DMS79 (cell line): ENCODE measurements at places on chromosomes 6 and 20.

DNA sequence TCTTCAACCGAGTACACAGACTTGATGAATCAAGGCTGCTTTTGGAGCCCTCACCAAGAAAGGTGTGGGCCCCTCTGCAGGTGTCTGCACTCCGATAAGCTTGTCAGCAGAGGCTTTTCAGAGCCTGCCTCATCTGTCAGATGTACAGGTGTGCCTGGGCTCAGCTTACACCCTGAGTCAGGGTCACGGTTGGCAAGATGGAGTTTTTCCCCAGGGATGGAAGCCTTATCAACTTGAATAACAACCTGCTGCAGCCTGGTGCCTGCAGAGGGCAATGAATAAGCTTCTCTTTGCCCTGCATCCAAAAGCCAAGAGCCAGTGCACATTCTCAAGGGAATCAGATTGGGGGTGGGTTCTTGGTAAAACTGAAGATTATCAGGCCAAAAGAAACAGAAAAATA, 427.1 kb downstream of the CD83 start:
- peak; percentile 58 for DNase-seq

- peak; percentile 61 for DNase-seq
Measured at GRCh38 chr6:113755449-113756289, 101.5 kb upstream of the MARCKS start.

GRCh38 chr20:7151676-7152470, 384.4 kb downstream of the BMP2 start:
- DNase-seq = no peak

- no peak for DNase-seq
Measured at GRCh38 chr6:149825292-149825691, 38.9 kb downstream of the LRP11 start.

GRCh38 chr20:7980332-7981046, 39.1 kb downstream of the TMX4 start:
- no peak for DNase-seq

GRCh38 chr6:148516217-148516616, 173.6 kb downstream of the SASH1 start:
- no peak for DNase-seq

DNA sequence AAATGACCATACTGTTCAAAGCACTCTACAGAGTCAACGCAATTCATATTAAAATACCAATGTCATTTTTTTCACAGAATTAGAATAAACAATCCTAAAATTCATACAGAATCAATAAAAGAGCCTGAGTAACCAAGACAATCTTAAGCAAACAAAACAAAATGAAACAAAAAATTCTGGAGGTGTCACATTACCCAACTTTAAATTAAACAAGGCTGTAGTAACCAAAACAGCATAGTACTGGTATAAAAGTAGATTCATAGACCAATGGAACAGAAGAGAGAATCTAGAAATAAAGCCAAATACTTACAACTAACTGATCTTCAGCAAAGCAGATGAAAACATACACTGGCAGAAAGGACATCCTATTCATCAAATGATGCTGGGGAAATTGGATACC, 346.9 kb upstream of the JAG1 start:
- no peak for DNase-seq

DNA sequence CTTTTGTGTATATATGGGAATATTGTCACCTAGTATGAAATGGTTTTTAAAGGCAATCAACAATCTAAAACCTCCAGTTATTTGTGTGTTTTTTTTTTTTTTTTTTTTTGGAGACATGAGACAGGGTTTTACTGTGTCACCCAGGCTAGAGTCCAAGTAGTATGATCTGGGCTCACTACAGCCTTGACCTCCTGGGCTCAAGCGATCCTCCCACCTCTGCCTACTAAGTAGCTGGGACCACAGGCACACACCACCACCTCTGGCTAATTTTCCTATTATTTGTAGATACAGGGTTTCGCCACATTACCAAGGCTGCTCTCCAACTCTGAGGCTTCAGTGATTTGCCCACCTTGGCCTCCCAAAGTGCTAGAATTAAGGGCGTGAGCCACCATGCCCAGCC, 349.9 kb downstream of the UTRN start:
- DNase-seq = no peak

DNA sequence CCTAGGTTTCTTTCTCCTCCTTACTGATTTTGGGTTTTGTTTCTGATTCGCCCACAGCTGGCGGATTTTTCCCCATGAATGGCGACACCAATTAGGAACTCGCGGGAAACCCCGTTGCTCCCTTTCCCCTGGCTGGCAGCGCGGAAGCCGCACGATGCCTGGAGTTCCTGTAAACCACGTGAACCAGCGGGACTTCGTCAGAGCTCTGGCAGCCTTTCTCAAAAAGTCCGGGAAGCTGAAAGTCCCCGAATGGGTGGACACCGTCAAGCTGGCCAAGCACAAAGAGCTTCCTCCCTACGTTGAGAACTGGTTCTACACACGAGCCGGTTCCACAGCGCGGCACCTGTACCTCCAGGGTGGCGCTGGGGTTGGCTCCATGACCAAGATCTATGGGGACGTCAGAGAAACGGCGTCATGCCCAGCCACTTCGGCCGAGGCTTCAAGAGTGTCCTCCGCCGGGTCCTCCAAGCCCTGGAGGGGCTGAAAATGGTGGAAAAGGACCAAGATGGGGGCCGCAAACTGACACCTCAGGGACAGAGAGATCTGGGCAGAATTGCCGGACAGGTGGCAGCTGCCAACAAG, 3.2 kb upstream of the SEC23B start:
- no peak for DNase-seq

GRCh38 chr6:23091795-23092194, 522.4 kb downstream of the HDGFL1 start:
- no peak for DNase-seq

DNA sequence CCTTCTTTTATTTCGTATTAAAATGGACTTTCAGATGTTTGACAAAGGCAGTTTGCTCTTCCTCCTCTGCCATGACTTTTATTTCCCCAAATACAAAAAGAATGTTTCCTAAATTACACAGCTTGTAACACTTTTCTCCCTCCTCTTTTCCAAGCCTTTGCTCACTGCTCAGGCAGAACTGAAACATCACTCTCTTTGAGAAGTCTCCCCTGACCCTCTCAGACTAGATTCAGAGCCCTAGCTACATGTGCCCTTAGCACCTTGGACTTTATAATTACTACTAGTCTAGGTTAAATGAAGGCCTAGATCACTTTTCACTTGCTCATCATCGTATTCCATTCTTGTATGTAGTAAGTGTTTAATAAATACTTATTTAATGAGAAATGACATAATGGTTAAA, 8.5 kb upstream of the KIF6 start:
- no peak for DNase-seq

DNA sequence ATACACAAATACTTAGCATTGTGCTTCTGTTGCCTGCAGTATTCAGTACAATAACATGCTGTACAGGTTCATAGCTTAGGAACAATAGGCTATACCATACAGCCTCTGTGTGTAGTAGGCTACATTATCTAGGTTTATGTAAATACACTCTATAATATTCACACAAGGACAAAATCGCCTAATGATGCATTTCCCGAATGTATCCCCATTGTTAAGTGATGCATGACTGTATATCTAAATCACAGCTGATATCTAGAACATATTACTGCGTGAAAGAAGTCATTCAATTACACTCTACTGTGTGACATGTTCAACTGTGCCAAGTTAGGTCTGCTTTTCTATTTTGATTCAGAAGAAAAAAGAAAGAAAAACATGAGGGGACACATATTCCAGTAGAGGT, 633.5 kb downstream of the RFPL4B start:
- DNase-seq = no peak

DNA sequence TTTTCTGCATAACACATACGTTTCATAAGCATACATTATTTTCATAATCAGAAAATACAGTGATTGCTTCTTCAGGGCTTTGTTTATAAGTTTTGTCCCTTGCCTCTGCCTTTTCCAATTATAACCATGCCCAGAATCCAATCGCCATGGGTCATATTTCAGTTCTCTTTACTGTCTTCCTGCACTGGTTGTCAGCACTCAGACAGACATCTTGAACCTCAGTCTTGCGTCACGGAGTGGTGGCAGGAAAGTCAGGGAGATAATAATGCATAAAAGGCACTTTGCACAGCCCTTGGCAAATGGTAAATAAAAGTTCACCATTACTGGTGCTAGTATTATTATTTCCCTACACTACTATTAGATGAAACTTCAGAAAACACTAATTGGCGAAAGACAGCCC, 7.2 kb downstream of the KIF16B start:
- no peak for DNase-seq

DNA sequence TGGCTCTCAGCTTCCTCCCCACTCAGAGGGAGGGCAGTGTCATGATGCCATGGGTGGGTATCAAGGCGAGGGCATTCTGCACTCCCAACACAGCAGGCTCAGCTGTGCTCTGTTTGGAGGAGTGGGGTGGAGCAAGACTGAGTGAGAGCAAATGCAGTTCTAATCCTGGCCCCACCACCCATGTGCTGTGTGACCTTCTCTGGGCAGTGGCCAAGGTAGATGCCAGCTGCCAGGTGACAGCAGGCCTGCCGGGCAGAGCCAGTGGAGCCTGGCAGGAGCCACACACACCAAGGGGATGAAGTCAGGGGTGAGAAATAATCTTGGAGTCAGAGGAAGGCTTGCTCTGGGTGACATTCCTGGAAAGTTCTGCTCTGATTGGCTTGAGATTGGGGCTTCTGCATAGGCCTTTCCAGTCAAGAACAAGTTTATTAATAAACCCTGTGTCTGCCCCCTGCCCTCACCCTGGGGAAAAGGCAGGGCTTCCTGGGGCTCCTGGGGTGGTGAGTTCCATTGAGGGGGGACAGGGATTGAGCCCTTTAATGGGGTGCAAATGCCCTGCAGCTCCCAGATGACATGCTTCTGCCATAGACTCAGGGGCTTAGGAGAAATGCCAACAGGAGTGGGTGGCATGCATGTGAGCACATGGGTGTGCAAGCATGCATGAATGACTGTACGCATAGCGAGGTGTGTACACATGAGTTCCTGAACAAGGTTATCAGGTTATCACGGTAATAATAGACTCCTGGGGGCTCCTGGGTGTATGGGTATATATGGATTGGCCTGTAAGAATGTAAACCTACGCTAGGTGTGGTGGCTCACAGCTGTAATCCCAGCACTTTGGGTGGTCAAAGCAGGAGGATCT, 134.2 kb downstream of the MRPL14 start:
- DNase-seq = no peak

DNA sequence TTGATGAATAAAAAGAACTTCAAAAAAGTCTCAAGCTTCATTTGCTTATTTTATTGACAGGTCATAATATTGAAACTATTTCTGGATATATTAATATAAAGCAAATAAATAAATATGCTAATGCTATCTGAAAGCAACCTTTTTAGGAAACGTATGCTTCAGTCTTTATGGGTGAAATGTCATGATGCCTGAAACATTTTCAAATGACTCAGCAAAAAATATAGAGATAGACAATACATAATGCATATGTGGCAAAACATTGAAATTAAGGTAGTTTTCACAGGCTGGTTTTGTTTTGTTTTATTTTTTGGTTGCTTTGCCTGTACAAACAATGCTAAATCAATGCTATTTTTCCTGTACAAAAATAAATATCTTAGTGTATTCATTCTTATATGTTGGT, 194.4 kb upstream of the PLCB4 start:
- DNase-seq = no peak

DNA sequence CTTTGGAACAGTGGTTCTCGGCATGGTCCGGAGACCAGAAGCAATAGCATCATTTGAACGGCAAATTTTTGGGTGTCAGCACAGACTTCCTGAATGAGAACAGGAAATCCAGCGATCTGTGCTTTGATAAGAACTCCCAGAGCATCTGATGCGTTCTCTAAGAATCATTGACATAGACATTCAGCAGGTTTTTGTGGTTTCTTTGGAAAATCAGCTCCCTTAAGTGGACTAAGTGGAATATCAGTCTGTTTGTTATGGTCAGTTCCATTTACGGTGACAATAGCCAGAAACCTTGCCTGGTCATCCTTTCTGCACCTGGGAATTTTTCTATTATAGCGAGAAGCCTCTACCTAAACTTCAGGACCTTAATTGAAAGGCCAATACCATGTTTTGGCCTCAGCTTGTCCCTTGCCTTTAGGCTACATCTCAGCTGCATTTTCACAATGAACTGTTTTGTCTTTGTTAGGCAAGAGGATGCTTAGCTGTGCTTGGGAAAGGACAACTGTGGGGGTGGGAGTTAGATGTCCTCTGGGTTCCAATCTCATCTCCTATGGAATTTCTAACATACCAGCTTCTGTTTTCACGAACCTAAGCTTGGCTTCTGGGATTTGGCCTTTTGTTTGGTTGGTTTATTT, 299.7 kb downstream of the CDKAL1 start:
- no peak for DNase-seq

DNA sequence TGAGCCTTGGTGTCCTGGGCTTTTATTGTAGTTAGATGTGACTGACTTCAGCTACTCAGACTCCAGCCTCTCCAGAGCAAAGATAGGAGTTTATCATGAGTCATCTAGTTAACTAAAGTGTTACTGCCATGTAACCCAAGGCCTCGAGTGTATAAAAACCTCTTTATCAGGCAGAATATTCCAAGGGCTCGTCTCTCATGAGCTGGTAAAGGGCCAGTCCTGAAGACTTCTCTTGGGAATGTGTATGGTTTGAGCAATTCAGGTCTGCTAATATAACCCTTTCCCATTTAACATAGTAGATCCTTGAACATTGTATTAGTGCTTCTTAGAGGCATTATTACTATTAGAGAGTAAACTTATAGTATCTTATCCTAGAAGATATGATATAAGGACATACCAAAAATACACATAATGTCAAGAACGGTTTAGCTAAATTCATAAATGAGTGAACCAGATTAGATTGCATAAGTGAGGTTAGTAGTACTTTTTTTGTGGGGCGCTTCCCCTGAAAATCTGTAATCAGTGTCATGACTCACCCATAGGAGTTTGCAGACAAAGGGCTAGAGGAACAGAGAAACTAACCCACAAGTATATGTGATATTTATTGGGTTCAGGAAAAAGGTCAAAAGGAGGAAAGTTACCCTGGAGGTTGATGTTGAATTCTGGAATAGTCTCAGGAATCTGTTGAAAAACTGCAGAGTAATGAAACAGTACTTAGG, 16.0 kb downstream of the DSE start:
- DNase-seq = no peak

DNA sequence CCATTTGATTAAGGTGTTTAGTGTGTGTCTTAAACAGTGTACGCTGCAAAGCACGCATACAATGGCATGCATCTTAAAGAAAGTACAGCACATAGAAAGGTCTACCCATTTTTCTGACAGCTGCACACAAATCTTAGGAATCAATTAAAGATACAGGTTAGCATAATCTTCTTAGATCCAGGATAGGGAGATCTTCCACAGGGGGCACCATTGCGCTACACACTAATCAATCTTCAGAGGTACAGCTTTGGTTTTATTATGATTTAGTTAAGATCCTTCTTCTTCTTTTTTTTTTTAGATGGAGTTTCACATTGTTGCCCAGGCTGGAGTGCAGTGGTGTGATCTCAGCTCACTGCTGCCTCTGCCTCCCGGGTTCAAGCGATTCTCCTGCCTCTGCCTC, 63.7 kb upstream of the BEND3 start:
- no peak for DNase-seq

DNA sequence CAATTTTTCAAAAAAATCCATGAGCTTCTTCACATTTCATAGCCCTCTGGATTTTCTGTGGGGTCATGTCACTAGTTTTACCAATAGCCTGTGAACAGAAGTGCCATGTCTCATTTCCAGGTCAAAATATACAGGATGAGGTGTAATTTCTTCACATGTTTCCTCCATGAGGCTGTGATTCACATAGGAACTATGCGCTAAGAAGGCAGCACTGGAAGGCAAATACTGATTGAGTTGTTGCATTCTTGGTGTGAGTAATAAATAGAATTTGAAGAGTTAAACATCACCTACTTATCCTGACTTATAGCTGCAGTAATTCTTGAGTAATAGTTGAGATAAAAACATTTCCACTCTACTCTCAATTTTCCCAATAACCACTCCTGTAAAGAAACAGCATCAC, 442.3 kb downstream of the HAO1 start:
- DNase-seq = no peak
